ENCODE measurements at places on chromosomes 5 and 9.

DNA sequence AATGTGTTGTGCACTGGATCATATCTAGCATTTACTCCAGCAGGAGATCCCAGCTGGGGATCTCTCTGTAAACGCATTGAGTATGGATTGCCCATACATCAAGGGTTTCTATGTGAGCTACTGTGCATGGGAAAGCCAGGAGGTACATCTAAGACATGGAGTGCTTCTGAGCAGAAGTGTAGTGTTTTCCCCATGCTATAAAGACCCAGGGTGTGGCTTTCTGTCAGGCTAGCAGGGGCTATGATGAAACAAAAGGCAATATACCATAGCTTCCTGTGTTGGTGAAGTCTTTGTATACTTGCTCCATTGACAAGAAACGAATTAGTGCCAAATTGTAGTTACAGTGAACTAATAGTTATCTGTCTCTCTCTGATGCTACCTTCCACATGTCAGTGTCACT, 329.3 kb upstream of the TLE4 start:
- DNase-seq: no peak

- DNase-seq: no peak
Observed at GRCh38 chr5:179244044-179244443, 101.2 kb downstream of the ADAMTS2 start.

DNA sequence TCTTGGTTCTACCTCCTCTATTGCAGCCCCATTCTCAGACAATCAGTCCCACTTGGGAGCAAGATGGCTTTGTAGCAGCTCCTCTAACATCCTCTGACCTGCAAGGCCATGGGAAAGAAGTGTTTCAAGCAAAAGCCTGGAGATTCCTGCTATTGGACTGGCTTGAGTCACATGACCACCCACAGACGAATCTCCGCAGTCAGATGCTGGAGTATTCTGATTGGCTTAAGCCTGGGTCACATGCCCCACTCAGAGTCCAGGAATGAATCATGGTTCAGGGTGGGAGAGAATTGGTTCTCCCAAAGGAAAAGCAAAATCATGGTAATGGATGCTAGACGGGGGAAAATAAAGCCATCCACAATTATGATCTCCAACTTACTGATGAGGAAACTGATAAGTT, 22.6 kb upstream of the LMX1B start:
- no peak for DNase-seq

DNA sequence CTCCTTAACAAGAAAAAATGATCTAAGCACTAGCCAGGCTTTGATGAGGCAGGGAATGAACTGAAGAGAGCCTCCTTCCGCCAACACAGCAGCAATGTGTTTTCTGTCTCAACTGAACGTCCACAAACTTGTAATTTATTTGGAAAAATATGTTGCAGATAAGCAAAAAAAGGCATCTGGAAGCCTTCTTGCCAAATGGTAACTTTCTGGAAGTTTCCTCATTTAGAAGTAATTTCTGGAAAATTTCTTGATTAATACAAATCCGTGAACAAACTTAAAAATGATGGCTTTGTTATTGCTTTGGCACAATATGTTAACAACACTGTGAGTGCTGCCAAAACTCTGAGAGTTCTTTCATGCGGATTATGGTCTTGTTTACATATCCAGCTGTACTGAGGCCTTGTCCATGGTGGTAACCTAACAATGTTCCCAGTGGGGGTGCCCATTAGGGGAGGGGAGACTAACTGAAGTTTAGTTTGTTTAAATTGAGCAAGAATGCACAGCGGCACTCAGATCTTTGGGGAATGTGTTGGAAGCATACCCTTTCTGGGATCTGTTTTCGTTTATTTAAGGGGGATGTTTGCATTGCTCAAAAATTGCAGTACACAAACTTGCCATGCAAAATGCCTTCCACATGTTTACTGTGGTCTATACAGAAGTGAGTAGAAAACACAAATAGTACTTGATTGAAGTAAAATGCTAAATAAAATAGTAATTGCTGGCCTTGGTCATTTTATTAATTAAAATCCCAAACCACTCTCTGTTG, 334.7 kb downstream of the NR2F1-AS1 start:
- DNase-seq: peak; percentile 34

Data from WTC11 (cell line).